ENCODE measurements at places on chromosomes 12 and 14.

DNA sequence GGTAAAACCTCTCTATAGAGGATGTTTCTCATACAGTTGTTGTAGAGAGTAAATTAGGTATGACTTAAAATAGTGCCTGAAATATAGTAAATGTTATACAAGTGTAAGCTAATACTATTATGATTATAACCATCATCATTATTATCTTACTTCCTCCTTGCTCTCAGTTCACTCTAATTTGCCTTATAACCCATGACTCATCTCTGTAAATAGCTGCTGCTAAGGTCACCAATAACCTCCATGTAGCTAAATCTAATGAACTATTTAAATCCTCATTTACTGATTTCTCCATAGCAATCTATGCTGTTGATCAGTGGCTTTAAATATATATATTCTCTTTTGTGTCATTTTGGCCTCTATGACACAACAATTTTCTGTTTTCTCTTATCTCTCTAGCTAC is 109.6 kb downstream of the RMST start:
- no peak for DNase-seq

- no peak for DNase-seq
Measured at GRCh38 chr12:54416687-54417603, 2.1 kb downstream of the ITGA5 start.

DNA sequence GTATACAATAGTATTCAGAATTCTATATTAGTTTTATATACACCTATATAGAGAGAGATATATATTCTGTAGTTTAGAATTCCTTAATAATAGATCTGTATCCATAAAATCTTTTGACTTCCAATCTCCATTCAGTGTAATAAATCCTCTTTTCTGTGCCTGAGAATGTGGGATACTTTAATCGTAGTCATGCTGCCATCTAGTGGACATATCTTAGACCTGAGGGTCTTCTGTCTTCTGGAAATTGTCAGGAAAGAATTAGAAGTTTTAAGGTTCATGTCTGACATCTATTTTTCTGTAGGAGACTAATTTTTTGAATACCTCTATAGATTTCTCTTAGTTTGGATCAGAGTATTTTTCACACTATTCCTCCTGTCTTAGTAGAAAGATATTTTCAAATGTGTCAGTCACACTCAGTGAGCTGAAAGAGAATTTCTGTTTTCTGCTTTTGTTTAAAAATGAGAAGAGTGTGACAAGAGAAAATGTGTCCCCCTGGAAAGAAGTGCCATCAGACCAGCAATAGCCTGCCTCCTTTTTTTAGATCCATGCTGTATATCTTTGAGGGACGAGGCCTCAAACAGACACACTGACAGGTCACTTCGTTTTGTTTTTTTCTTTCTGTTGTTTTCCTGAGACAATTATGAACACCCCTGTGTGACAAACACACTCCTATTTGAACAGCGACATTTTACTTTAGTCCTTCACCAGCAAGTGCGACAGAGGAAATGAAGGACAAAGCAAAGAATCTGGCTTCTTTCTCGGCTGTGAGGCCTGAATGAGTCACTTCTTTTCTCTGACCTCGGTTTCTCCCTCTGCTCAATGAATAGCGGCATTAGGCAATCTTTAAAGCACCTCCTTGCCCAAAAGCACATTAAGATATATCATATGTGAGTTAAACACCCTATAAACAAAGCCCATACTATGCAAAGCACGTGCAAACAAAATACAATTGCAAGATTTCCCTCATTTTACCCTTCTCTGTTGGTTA is 96.3 kb downstream of the GALC start:
- no peak for DNase-seq

GRCh38 chr12:8667270-8667669 is 4.6 kb upstream of the MFAP5 start:
- no peak for DNase-seq

- DNase-seq: no peak
Measured at GRCh38 chr12:104877103-104877705, 80.9 kb downstream of the SLC41A2 start.

DNA sequence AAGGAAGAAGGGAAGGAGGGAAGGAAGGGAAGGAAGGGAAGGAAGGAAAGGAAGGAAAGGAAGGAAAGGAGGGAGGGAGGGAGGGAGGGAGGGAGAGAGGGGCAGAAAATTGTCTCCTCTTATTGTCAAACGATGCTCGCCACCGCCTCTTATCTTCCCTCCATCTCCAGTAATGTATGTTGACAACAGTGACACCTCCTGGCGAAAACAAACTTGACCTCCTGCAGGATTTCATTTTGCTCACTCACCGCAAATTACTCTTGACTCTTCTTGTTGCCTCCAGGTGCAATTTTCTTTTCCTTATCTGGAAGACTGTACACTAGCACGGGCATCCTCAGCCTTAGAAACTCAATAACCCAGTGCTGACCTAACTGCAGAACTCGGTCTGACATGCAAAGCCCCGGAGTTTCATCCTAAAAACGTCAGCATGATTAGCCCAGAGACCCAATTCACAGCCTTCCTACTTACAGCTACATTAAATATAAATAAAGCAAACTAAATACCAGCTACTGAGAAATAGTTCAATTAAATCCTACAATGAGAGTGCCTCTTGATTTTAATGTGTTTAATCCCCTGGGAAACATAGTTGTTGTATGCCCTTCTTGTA is 512.4 kb upstream of the TMPO start:
- DNase-seq: no peak

Measured in progenitor cell of endocrine pancreas (in vitro differentiated cells).